ENCODE measurements at places on chromosomes 2 and 18. TPM values are rescaled to one million over a fixed set of nuclear protein-coding genes. Genes with fewer than 3 reads are reported as not detected.

Gene LGALSL
- 8.0 TPM for total RNA-seq

GRCh38 chr2:2822143-2822542 lies 491.1 kb upstream of the MYT1L start:
- DNase-seq, result no peak

Gene IL1F10
- not detected for total RNA-seq

DNA sequence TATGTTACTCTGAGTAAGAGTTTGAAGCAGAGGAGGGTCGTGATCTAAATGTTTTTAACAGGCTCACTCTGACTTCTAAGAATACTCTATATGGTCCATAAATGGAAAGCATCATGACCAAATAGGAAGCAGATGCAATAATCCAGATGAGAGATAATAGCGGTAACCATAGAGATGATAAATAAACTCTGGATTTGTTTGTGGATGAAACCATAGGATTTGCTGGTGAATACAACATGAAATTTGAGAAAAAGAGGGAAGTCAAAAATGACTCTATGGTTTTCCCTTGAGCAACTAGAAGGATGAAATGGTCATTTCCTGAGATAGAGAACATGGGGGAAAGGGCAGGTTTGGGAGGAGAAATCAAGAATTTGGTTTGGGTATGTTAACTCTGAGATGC lies 3.9 kb downstream of the HEATR5B start:
- DNase-seq, result no peak

DNA sequence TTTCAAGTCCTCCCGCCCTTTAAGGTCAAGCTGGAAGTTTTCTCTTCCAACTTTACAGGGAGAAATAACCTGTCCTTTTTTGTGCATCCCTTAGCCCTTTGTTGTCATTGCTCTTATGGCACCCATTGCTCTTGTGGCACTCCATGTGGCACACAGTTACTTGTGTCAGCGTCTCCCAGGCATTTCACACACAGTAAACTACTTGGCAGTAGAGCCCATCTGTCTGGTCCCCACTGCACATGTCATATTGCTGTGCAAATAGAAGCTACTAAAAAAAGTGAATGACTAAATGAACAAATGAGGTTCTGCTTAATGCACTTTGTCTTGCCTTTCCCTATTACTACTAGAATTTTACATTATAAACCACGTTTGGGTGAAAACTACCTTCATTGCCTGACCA lies 149.3 kb downstream of the EML6 start:
- DNase-seq, result no peak

- DNase-seq, result no peak
Observed at GRCh38 chr2:225136552-225136951, 94.3 kb upstream of the DOCK10 start.

DNA sequence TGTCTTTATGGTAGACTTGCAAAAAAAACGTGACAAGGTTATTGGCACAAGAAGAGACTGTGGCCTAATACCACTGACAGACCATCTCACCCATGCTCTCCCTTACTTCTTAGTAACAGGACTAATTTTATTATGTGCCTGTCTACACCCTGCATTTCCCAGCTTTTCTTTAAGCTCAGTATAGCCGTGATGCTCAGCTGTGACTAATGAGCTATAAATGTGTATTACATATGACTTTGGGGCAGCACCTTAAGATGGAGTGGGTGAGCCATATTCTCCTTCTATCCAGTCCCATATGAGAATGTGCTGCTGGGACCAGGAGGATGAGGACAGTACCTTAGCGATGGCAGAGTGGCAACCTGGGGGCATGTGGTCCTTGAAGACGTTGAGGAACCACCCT lies 293.5 kb downstream of the RNF144A start:
- DNase-seq, result no peak

DNA sequence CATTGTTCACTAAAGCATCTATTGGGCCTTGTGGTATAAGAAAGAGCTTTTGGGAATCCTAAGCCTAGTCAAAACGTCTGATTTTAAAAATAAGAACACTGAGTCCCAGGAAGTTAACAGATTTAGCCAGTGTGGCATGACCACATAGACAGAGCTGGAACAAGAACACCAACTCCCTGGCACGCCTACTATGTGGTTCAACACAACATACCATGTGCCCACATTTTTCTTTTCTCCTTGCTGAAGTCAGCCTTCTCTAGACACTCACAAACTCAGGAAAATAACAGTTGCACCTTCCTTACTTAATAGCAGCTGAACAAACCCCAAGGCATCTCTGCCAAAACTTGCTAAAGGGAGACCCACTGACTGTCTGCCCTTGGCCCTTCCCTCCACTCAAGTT lies 124.8 kb downstream of the C1D start:
- no peak for DNase-seq

GRCh38 chr2:199999166-199999565 lies 43.8 kb downstream of the MAIP1 start:
- DNase-seq, result no peak

DNA sequence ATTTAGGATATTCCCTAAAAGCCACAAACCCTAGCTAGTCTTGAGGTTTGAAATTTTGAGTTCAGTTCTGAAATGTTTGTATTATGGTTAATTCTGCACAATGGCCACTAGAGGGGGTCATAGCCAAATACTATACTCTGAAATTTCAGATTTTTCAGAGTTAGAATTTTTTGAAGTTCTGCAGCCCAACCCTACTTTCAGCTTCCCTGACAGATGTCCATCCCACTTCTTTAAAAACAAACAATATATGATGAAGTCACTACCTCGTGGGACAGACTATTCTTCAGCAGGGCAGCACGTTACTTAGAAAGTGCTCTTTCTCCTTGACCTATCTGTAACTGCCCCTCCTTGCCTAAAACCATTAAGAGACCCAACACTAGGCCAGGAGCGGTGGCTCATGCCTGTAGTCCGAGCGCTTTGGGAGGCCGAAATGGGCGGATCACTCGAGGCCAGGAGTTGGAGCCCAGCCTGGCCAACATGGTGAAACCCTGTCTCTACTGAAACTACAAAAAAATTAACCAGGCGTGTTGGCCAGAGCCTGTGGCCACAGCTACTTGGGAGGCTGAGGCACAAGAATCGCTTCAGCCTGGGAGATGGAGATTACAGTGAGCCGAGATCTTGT lies 48.2 kb upstream of the PAPOLG start:
- DNase-seq, result no peak

Gene SCN7A
- 4.8 TPM for total RNA-seq

Gene SP5
- 22.1 TPM for total RNA-seq

Gene FSIP2
- total RNA-seq, result 1.3 TPM
